ENCODE measurements at places on chromosomes 16 and 17.

DNA sequence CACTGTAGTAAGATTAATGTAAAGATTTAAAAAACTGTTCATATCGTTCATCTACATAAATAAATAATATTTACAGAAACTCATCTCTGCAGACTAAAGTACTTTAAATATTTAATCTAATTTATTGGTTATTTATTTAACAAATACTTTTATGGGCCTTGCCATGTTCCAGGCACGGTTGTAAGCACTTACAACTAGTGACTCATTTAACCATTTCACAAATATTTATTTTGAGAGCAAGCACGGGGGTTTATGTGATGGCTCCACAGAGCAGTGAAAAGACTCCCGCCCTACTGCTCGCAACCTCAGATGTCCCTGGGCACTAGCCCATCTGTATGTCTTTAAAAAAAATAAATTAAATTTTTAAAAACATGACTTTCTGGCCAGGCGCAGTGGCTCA is 575.9 kb downstream of the WWOX start:
- no peak for DNase-seq

GRCh38 chr16:57829969-57830360 is 27.7 kb upstream of the KIFC3 start:
- no peak for DNase-seq

DNA sequence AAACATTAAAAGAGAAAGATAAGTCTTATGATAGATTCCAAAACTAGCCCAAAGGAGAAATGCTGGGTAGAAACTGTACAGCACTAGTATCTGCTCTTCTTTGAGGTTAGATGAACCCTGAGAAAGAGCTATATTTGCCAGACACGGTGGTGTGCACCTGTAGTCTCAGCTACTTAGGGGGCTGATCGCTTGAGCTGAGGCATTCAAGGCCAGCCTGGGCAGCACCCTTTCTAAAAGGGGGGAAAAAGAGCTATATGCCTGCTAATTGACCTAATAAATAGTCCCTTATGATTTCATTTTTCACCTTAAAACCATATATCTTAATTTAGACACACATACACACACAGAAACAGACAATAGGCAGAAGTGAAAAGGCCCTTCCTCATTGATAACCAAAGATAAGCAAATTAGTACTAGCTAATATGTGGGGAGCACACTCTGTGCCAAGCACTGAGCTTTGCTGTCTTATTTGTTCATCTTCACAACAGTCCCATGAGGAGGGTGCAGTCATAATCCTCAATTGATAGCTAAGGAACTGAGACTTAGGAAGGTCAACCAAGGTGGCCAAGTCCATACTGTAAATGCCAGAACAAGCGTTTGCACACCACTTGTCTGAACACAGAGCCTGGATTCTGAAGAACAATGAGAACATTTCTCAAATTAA is 56.6 kb upstream of the NLK start:
- no peak for DNase-seq

GRCh38 chr17:73514146-73514863 is 129.9 kb downstream of the SDK2 start:
- DNase-seq = no peak

- DNase-seq = no peak
Observed at GRCh38 chr16:79899716-79900115, 299.2 kb upstream of the MAF start.

GRCh38 chr17:41917679-41918313 is 955 bp downstream of the ACLY start:
- peak; percentile 60 for DNase-seq

DNA sequence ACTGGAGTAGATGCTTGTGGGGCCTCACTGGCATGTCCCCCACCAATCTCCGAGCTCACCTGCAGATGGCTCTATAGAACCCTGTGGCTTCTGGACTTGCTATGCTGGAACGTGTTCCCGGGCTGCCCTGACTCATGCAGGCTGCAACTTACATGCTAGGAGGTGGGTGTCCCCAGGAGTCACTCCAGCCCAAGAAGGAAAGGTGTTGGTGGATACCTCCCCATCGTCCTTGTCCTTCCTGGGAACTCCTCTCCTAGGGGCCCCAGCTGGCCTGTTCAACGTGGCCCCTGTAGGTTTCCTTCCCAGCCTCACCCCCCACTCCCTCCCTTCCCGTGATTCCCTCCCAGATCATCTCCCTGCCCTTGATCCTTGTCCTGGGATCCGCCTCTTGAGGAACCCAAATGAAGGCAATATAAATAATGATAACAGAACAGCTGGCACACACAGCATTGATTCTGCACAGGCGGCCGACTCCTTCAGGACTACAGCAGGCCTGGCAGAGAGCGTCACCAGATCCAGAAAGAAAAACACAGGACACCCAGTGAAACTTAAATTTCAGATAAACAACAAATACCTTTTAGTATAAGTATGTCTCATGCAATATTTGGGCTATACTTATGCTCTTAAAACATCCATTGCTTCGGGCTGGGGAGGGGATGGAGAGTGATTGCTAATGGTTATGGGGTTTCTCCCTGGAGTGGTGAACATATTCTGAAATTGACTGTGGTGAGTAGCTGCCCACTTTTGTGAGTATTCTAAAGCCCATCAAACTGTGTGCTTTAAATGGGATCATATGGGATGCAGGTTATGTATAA is 221.1 kb upstream of the GSE1 start:
- no peak for DNase-seq

DNA sequence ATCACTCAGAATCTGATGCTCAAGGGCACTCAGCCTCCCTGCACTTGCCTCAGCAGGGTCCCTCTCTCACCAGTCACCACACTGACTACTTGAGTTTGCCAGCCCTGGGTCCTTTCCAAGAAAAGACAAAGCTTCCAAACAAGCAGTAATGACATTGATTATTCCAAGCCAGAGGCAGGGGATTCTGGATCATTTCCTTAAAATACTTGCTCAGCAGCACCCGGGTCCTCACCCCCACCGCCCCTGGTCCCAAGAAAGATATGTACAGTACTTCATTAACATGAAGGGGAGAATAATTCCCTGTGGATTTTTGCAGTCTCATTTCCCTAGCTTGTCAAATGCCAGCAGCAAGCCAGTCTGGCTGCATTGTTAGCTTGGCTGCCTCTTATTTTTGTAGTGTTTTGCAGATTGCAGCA is 83.2 kb upstream of the GNAO1 start:
- DNase-seq = no peak

DNA sequence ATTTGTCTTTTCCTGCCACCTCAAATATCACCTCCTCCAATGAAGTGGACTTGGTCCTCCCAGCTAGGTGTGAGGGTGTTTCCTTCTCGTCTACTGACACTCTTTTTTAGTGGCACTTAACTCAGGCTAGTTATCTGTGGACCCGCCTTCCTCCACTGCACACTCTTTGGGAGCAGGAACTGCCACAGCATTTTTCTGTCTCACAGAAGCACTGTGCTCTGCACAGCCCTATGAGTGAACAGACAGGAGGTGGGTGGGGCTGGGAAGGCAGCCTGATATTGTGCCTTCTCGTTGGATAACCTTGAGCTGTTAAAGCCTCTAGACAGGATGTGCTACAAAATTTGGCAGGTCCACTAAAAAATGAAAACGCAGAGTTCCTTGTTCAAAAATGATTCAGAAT is 31.9 kb upstream of the HOXB13 start:
- DNase-seq = no peak

DNA sequence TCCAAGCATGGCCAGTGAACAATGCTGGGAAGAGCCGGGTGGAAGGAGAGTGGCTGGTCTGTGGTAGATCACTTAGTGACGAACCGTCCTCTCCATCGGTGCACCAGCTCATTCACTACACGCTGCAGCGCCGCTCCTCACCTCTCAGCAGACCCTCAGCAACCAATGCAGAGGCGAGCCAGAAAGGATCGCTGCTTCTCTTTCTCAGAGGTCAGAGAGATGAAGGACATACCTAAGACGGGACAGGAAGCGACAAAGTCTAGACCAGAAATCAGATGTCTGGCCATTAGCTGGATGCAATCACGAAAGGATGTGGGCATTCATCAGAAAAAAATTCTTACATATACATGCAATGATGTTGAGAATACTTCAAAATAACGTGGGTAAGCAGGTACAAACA is 26.9 kb downstream of the NSMCE1 start:
- no peak for DNase-seq

- no peak for DNase-seq
Observed at GRCh38 chr17:66415366-66416206, 113.2 kb downstream of the PRKCA start.

DNA sequence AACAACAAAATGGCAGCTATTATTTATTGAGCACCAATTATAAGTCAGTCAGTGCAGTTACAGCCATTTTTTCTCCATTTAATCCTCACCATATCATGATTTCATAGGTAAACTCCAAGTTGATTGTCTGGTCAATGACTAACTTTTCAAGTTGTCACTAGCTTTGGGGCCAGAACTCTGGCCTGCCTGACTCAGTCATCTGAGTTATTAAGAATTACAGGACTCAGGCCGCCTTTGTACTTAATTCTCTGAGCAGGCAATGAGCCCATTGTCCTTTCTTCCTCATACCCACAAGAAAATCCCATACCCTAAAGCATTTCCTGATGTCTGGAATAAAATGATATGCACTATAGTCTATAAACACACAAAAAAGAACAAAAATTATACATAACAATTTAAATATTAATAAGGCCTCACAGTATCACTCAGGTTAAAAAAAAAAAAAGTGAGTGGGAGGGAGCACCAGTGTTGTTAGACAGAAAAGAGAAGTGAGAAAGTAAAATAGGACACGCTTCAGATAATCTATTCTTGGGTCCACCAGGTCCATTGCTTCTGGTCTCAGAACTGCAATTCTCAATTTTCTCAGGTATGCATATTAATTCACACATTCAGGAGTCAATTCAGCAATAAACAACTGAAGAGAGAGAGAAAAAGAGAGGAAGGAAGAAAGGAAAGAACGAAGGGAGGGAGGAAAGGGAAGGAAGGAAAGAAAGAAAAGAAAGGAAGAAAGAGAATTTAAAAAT is 70.2 kb downstream of the SPAG9 start:
- no peak for DNase-seq

DNA sequence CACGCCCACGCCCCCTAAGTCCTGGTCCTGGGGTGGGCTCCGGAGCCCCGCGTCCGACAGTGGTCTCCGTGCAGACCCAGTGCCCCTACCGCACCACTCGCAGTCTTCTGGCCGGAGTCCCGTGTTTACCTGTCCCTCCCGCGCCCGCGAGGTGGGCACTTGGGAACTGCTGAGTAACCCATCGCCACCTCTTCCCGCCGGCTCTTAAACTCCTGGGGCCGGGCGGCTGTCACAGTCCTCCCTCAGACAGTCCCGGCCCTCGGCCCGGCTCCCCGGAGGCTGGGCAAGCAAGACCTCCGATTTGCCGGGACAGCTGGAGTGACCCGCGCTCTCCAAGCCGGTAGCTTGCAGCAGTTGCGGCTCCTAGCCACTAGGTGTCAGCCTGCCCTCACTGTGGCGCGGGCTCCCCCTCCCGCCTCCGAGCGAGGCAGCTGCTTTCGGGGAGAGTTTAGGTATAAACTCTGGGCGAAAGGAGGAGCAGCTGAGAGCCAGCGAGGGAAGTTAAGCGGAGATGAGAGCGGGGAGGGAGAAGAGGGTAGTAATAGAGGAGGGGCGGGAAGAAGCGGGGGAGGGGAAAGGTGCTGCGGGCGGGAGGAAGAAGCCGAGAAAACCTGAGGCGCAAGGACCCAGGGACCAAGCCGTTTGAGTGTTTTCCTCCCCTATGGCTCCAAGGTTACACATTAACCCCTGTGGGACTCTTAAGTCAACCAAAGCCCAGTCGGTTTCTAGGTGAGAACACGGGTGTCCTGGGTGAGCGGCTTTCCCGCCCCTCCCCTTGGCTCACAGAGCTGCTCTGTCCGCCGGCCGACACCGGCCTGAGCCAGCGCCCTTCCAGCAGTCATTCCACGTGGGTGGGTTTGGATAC is 826 bp upstream of the TLCD1 start:
- peak; percentile 93 for DNase-seq

GRCh38 chr17:13785981-13786598 is 184.4 kb upstream of the HS3ST3A1 start:
- no peak for DNase-seq

GRCh38 chr17:416293-417206 is 63.9 kb upstream of the RPH3AL start:
- DNase-seq = peak; percentile 61

DNA sequence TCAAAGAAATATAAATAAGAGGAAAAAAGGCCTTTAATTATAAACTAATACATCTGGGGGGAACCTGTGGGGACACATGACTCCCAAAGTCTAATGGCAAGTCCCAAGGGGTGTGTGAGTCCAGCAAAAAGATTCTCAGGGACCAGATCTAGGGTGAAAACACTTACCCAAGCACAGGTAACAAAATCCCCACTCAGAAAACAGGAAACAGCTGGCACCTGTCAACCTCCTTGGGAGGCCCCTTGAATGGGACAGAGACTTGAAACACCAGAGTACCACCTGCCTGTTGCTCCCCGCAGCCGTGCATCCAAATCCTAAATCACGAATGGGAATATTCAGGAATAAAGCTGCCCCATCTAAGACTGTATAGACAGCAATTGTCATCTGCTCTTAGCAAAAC is 461.2 kb upstream of the CDH5 start:
- no peak for DNase-seq

Data from stimulated activated CD4-positive, alpha-beta T cell treated with anti-CD3 and anti-CD28 coated beads, Interleukin-2, amount 100 ng/mL, for 24 hours (primary cell).